NCI-H1105 (cell line): ENCODE measurements at places on chromosomes 16 and 17.

- no peak for DNase-seq
Measured at GRCh38 chr17:40461732-40462342, 18.6 kb downstream of the IGFBP4 start.

- DNase-seq = no peak
Measured at GRCh38 chr16:81544261-81544660, 99.7 kb downstream of the CMIP start.

- DNase-seq = no peak
Measured at GRCh38 chr17:3732210-3732621, 8.5 kb downstream of the HASPIN start.

DNA sequence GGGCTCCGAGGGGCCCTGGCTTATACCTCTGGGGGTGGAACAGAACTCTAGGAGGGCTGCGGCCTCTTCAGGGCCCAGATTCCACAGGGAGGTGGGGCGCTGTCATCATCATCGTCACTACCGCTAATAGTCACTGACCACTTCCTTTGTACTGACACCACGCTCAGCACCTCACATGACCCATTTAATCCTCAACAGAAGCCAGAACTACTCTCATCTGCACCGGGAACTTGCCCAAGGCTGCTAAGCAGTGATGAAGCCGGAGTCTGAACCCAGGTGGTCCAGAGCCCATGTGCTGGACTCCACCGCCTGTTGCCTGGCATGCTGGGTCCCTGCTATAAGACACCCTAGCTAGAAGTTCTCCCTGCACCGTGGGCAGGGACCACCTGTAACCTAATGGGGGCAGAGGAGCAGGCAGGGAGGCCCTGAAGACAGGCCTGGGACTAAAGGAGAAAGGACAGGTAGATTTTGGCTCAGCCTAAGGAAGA is 12.0 kb downstream of the UNC13D start:
- no peak for DNase-seq
